ENCODE measurements at places on chromosomes 16 and 17. TPM values are rescaled to one million over a fixed set of nuclear protein-coding genes. Genes with fewer than 3 reads are reported as not detected.

DNA sequence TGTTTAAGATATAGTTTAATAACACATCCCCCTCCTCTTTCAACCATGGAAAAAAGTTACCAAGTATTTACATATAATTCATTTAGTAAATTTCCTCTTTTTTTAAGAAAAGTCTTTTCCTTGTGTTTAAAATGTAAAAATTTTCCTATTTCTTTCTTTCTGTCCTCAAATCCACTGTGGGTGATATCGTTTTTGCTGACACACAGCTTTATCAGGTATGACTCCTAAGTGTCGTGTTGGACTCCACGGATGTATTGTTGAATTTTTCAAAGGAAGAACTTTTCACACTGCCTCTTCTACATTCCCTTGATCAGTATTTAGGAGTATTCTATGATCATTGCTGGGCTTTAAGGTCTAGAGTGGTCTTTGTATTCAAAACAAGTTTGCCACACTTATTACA, 33.1 kb downstream of the CYLD start:
- peaks cover 45% of the 10 kb centered on the region for H3K36me3 ChIP-seq
- no peak overlapping the region for H3K27ac ChIP-seq
- H3K4me3 ChIP-seq = no peak overlapping the region
- H3K27me3 ChIP-seq = no peaks in the 10 kb centered on the region
- peaks cover 41% of the 10 kb centered on the region for H3K4me1 ChIP-seq
- no peak for DNase-seq

GRCh38 chr17:79789943-79790804, 6.7 kb downstream of the CBX8 start:
- peaks cover 6% of the 10 kb centered on the region for H3K4me1 ChIP-seq

GRCh38 chr16:70430667-70431536, 8.0 kb downstream of the ST3GAL2 start:
- peak overlapping the region; percentile 89 for H3K27ac ChIP-seq
- peak overlapping the region; percentile 47 for H3K4me3 ChIP-seq
- H3K4me1 ChIP-seq = peaks cover 73% of the 10 kb centered on the region
- peaks cover 12% of the 10 kb centered on the region for H3K36me3 ChIP-seq
- no peaks in the 10 kb centered on the region for H3K27me3 ChIP-seq
- peak; percentile 65 for DNase-seq

The MT2A gene
- total RNA-seq = 124 TPM

DNA sequence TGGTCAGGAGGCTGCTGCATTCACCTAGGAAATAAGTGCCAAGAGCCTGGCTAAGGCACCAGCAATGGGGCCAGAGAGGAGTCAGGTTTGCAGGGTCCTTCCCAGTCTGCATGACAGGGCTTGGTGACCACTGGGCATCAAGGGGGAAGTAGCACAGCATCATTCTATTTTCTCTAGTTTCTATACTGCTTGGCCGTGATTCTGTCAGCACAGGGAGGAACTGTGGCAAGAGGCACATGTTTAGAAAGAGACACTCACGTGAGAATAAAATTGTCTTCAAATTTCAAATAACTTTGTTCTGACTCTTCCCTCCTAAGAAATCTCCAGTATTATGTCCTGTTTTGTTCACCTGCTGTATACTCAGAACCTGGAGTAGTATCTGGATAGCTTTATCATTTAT, 37.8 kb downstream of the ERN1 start:
- H3K4me3 ChIP-seq = no peak overlapping the region
- no peak for DNase-seq
- peaks cover 22% of the 10 kb centered on the region for H3K4me1 ChIP-seq
- no peak overlapping the region for H3K27ac ChIP-seq
- H3K36me3 ChIP-seq = peaks cover 17% of the 10 kb centered on the region
- no peaks in the 10 kb centered on the region for H3K27me3 ChIP-seq

- no peak overlapping the region for H3K27ac ChIP-seq
- DNase-seq = peak; percentile 67
- H3K4me1 ChIP-seq = peaks cover 27% of the 10 kb centered on the region
Observed at GRCh38 chr17:185445-186138, 4.1 kb upstream of the DOC2B start.
